Stimulated activated CD4-positive, alpha-beta T cell treated with anti-CD3 and anti-CD28 coated beads, Interleukin-4, amount 100 ng/mL, for 1 hour (primary cell): ENCODE measurements at places on chromosomes 6 and 20.

- no peak for DNase-seq
These were observed 242.1 kb downstream of the HACE1 start for GRCh38 chr6:104617591-104617990.

GRCh38 chr20:13659288-13659687 is 20.6 kb upstream of the TASP1 start:
- no peak for DNase-seq

- DNase-seq, result no peak
These were observed 87.6 kb downstream of the YTHDF1 start for GRCh38 chr20:63128367-63128766.

DNA sequence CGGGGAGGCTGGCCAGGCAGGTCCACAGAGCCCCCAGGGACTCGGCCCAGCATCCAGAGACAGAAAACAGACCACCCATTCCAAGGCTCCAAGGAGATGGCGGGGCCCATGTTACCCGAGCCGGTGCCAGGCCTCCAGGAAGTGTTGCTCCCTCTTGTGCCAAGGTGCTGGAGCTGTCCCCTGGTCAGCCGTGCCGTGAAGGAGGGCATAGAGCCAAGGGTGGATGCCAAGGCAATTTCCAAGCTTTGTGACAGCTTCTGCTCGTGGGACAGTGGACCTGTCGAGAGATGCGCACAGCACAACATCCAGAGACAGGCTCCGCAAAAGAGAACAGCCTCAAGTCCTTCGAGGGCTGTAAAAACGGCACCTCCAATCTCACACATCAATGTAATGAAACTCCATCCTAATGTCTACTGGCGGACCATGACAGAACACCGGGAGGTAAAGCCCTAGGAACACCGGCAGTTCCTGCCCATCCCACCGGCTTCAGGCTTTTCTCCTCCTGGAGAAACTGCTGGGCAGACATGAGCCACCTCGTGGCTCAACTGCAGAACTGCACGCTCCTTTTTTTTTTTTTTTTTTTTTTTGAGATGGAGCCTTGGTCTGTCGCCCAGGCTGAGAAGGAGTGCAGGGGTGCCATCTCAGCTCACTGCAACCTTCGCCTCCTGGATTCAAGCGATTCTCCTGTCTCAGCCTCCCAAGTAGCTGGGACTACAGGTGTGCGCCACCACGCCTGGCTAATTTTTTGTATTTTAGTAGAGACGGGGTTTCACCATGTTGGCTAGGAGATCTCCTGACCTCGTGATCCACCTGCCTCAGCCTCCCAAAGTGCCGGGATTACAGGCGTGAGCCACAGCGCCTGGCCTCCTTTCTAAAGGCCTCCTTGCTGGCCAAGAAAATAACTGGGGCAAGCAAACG is 30.9 kb upstream of the AVP start:
- DNase-seq, result no peak

- DNase-seq, result no peak
These were observed 105.9 kb downstream of the ADGRB3 start for GRCh38 chr6:68740828-68741500.
